ENCODE measurements at places on chromosomes 6 and 20.

GRCh38 chr20:58246346-58246745 lies 17.9 kb upstream of the ANKRD60 start:
- H3K4me1 ChIP-seq: peaks cover 3% of the 10 kb centered on the region
- DNase-seq: no peak
- H3K27me3 ChIP-seq: no peaks in the 10 kb centered on the region
- H3K27ac ChIP-seq: no peak overlapping the region

- no peak overlapping the region for H3K4me3 ChIP-seq
- H3K36me3 ChIP-seq: no peaks in the 10 kb centered on the region
- peaks cover 79% of the 10 kb centered on the region for H3K27me3 ChIP-seq
- peaks cover 22% of the 10 kb centered on the region for H3K4me1 ChIP-seq
- DNase-seq: no peak
- no peak overlapping the region for H3K27ac ChIP-seq
These were observed 53.9 kb downstream of the AKAP12 start for GRCh38 chr6:151293688-151294016.

- no peaks in the 10 kb centered on the region for H3K36me3 ChIP-seq
- DNase-seq: no peak
- H3K27ac ChIP-seq: no peak overlapping the region
- H3K4me1 ChIP-seq: no peaks in the 10 kb centered on the region
- H3K4me3 ChIP-seq: no peak overlapping the region
These were observed 911.1 kb upstream of the MAN1A1 start for GRCh38 chr6:120260636-120261035.

DNA sequence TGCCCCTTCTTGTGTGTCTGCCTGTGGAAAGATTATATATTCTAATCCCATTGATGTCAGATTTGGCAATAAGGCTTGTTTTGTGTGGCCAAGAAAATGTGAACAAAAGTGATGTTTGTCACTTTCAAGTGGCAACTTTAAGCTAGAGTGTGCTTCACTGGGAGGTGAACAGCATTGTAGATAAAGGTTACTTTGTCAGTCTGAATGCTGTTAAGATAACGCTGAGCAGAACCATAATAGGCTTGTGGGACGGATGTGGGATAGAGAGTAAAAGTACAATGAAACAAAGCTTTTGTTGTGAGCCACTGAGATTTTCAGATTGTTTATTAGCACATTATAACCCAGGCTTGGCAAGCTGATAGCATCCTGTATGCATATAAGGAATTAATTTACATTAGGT lies 303.8 kb upstream of the MAN1A1 start:
- no peak overlapping the region for H3K27ac ChIP-seq
- H3K27me3 ChIP-seq: no peaks in the 10 kb centered on the region
- H3K4me3 ChIP-seq: no peak overlapping the region
- no peaks in the 10 kb centered on the region for H3K4me1 ChIP-seq

DNA sequence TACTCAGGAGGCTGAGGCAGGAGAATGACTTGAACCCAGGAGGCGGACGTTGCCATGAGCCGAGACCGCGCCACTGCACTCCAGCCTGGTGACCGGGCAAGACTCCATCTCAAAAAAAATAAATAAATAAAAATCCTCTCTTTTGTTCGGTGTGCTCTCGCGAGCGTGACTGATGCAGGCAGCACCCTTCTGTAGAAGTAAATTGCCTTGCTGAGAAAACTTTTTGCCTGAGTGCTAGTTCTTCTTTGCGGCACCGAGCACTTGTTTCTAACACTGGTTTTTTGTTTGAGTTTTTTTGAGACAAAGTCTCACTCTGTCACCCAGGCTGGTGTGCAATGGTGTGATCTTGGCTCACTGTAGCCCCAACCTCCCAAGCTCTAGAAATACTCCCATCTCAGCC lies 30.5 kb downstream of the PLN start:
- no peak for DNase-seq
- peaks cover 79% of the 10 kb centered on the region for H3K36me3 ChIP-seq
- H3K27me3 ChIP-seq: no peaks in the 10 kb centered on the region
- no peak overlapping the region for H3K27ac ChIP-seq
- peaks cover 10% of the 10 kb centered on the region for H3K4me1 ChIP-seq

DNA sequence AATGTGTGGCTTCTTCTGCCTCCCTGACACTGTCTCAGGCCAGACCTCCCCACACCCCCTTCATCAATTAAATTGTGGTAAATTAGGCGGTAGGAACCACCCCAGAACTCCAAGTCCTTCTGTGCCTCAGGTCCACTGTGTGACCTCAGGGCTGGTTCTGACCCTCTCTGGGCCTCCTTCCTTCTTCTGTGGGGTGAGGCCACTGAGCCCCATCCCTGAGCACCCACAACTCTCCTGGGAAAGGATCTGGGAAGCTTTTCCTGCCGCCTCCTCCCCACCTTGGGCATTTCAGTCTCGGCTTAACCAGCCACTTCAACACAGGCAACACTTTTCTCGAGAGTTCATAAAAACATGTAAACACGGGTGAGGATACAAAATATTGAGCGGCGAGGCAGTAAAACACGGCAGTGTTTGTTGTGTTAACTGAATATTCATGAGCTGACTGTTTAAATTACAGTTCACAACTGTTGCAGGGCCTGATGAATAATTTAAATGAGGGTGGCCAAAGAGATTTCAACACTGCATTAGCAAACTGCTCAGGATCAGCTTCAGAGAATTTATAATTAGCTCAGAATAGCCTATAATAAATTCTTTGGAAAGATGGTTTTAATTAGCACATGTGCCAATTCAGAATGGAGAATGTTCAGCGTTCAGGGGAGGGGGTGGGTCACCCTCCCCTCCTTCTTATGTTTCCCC lies 112.1 kb downstream of the TOX2 start:
- H3K27me3 ChIP-seq: peaks cover 74% of the 10 kb centered on the region
- no peak overlapping the region for H3K27ac ChIP-seq
- DNase-seq: no peak
- H3K36me3 ChIP-seq: no peaks in the 10 kb centered on the region
- no peak overlapping the region for H3K4me3 ChIP-seq
- peaks cover 52% of the 10 kb centered on the region for H3K4me1 ChIP-seq

DNA sequence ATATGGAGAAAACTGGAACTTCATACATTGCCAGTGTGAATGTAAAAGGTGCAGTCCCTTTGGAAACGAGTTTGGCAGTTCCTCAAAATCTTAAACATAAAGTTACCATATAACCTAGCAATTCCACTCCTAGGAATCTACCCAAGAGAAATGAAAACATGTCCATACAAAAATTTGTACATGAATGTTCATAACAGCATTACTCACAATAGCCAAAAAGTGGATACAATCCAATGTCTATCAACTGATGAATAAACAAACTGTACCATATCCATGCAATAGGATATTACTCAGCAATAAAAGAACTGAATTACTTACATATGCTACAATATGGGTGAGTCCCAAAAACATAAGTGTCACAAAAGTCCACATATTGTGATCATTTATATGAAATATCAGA lies 48.7 kb upstream of the ERVFRD-1 start:
- H3K36me3 ChIP-seq: no peaks in the 10 kb centered on the region
- no peak for DNase-seq
- no peak overlapping the region for H3K4me3 ChIP-seq
- peaks cover 14% of the 10 kb centered on the region for H3K4me1 ChIP-seq

DNA sequence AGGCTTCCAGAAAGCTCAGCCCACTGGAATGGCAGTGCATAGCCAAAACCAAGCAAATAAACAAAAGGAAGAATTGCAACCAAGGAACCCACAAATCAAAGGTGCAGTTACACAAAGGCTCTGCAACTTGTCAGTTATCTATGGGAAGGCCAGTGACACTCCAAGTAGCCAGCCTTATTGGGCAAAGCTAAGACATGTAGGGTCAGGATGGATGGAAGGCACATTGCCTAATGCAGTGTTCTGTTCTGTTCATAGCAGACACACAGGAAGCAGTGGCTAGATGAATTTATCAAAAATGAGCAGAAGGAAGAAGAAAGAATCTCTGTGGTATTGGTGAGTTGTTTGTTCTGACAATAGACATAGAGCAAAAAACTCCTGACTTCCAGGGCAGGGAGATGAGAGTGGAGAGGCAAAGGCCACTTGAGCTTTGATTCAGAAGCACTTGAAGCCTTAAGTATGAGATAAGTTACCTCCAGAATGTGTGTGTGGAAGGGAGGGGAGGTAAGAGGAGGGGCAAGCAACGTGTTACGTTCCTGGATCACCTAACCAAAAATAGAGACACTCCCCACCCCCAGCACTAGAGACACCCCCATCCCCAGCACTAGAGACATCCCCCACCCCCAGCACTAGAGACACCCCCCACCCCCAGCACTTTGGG lies 57.9 kb upstream of the AKAP12 start:
- no peaks in the 10 kb centered on the region for H3K36me3 ChIP-seq
- DNase-seq: no peak
- H3K27me3 ChIP-seq: peaks cover 16% of the 10 kb centered on the region
- no peaks in the 10 kb centered on the region for H3K4me1 ChIP-seq
- H3K27ac ChIP-seq: no peak overlapping the region

DNA sequence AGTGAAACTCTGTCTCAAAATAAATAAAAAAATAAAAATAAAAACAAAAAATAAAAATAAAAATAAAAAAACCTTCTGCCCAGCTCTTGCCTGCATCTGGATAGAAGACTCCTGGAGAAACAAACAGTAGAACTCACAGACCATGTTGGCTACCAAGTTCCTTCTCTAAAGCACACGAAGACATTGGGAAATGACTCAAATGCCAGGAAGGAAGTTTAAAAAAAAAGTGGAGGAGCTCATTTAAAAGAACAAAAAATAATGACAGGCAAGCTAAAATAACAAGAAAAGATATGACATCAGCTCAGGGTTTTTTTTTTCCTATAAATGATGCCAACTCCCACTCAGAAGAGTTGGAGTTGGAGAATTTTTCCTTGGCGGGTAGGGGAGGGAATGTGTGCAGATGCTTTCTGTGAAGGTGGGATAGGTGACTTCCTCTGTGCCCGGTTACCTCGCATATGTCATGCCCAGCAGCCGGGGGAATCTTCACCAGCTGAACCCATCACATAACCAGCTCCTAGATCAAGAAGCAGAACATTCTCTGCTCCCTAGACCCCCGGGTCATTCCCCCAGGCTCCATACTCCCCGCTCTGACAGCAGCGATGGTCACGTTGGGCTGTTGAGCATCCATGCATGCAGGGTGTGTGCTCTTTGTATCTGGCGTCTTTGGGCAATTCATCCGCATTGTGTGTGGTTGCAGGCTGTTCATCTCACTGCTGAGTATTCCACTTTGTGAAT lies 17.3 kb upstream of the CD93 start:
- no peak overlapping the region for H3K4me3 ChIP-seq
- DNase-seq: no peak
- no peak overlapping the region for H3K27ac ChIP-seq
- H3K4me1 ChIP-seq: no peaks in the 10 kb centered on the region

- H3K27ac ChIP-seq: peak overlapping the region; percentile 87
- peak; percentile 61 for DNase-seq
- H3K36me3 ChIP-seq: no peaks in the 10 kb centered on the region
- peaks cover 67% of the 10 kb centered on the region for H3K27me3 ChIP-seq
- peak overlapping the region; percentile 68 for H3K4me3 ChIP-seq
These were observed 126.9 kb downstream of the MRPL14 start for GRCh38 chr6:44000164-44000842.

DNA sequence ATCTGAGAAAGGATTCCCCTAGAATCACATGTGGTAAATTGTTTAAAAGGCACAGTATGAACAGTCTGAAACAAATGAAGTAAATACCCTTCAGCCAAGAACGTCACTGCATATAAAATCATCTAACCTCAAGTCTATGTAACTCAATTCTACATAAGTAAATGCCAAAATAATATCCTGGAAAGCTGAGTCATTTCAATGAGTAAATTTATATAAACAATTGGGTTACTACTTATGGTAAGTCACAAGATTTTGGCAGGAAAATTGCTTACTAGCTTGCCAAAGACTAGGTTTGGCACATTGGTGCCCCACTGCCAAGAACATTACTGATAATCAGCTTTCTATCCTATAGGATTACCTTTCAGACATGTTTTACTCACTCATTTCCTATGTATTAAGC lies 8.4 kb downstream of the GMDS start:
- H3K27me3 ChIP-seq: no peaks in the 10 kb centered on the region
- H3K4me1 ChIP-seq: peaks cover 8% of the 10 kb centered on the region
- H3K36me3 ChIP-seq: no peaks in the 10 kb centered on the region

- H3K27me3 ChIP-seq: no peaks in the 10 kb centered on the region
- DNase-seq: no peak
- H3K36me3 ChIP-seq: peaks cover 50% of the 10 kb centered on the region
- no peak overlapping the region for H3K27ac ChIP-seq
- no peaks in the 10 kb centered on the region for H3K4me1 ChIP-seq
These were observed 33.3 kb downstream of the KPNA5 start for GRCh38 chr6:116714296-116714695.

DNA sequence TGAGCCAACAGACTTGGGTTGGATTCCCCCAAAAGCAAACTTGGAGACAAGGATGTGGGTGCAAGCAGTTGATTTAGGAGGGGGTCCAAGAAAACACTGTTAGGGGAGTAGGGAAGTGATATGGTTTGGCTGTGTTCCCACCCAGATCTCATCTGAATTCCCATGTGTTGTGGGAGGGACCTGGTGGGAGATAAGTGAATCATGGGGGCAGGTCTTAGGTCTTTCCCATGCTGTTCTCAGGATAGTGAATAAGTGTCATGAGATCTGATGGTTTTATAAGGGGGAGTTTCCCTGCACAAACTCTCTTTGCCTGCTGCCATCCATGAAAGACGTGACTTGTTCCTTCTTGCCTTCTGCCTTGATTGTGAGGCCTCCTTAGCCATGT lies 542.6 kb downstream of the DHX35 start:
- no peak for DNase-seq
- no peak overlapping the region for H3K4me3 ChIP-seq
- H3K36me3 ChIP-seq: no peaks in the 10 kb centered on the region
- no peak overlapping the region for H3K27ac ChIP-seq

DNA sequence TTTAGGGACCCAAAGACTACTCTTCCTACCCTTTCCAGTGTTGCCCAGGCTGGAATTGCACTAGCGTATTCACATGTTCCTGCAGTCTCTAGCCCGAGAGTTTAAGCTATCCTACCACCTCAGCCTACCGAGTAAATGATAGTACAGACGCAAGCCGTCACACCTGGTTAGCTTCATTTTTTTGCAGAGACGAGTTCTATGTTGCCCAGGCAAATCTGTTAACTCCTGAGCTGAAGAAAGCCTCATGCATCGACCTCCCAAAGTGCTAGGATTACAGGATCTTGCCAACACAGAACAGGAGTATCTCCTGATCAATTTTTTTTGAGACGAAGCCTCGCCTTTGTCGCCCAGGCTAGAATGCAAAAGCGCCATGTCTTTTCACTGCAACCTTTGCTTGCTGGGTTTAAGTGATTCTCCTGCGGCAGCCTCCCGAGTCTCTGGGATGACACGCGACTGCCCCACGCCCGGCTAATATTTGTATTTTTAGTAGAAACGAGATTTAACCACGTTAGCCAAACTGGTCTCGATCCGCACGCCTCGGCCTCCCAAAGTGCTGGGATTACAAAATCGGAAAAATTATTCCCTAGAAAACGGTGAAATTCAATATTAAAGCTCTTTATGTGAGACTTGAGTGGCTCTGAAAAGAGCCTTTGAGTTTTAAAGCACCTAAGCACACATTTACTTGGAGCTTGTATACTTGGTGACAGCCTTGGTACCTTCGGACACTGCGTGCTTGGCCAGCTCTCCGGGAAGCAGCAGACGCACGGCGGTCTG lies 128.5 kb downstream of the HFE start:
- peaks cover 43% of the 10 kb centered on the region for H3K4me1 ChIP-seq
- H3K27me3 ChIP-seq: no peaks in the 10 kb centered on the region
- no peak overlapping the region for H3K27ac ChIP-seq
- H3K36me3 ChIP-seq: no peaks in the 10 kb centered on the region
